Activated CD4-positive, alpha-beta T cell treated with anti-CD3 and anti-CD28 coated beads, Interleukin-2, amount 10 ng/mL, durations not matched to agents 7 days and 5 days (primary cell): ENCODE measurements at places on chromosomes 12 and 14. TPM values are rescaled to one million over a fixed set of nuclear protein-coding genes. Genes with fewer than 3 reads are reported as not detected.

DNA sequence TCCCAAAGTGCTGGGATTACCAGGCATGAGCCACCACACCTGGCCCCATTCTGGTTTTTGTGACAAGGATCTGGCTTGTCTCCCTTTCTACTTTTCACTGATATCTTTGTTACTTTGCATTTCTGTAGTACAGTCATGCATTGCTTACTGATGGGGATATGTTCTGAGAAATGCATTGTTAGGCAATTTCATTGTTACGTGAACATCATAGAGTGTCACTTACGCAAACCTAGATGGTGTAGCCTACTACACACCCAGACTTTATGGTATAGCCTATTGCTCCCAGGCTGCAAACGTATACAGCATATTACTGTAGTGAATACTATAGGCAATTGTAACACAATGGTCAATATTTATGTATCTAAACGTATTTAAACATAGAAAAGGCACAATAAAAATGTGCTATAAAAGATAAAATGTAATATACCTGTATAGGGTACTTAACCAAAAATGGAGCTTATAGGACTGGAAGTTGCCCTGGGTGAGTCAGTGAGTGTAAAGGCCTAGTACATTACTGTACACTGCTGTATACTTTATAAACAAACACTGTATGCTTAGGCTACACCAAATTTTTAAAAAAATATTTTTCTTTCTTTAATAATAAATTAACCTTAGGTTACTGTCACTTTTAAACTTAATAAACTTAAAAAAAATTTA, 16.0 kb downstream of the MRPL42 start:
- H3K36me3 ChIP-seq = peaks cover 22% of the 10 kb centered on the region
- no peak overlapping the region for H3K27ac ChIP-seq
- no peak for DNase-seq
- no peaks in the 10 kb centered on the region for H3K4me1 ChIP-seq
- no peak overlapping the region for H3K4me3 ChIP-seq

TMEM30B gene
- total RNA-seq = 0.30 TPM

GRCh38 chr14:88247228-88247627, 75.8 kb downstream of the KCNK10 start:
- H3K27ac ChIP-seq = no peak overlapping the region
- no peak overlapping the region for H3K4me3 ChIP-seq
- H3K27me3 ChIP-seq = peaks cover 5% of the 10 kb centered on the region

GRCh38 chr14:71833476-71833875, 98.8 kb upstream of the RGS6 start:
- no peak overlapping the region for H3K27ac ChIP-seq
- no peaks in the 10 kb centered on the region for H3K36me3 ChIP-seq
- no peak for DNase-seq
- H3K27me3 ChIP-seq = peaks cover 20% of the 10 kb centered on the region

GRCh38 chr14:99938376-99938775, 126.8 kb upstream of the EVL start:
- H3K27ac ChIP-seq = no peak overlapping the region
- no peaks in the 10 kb centered on the region for H3K4me1 ChIP-seq
- no peak for DNase-seq
- no peaks in the 10 kb centered on the region for H3K36me3 ChIP-seq

DNA sequence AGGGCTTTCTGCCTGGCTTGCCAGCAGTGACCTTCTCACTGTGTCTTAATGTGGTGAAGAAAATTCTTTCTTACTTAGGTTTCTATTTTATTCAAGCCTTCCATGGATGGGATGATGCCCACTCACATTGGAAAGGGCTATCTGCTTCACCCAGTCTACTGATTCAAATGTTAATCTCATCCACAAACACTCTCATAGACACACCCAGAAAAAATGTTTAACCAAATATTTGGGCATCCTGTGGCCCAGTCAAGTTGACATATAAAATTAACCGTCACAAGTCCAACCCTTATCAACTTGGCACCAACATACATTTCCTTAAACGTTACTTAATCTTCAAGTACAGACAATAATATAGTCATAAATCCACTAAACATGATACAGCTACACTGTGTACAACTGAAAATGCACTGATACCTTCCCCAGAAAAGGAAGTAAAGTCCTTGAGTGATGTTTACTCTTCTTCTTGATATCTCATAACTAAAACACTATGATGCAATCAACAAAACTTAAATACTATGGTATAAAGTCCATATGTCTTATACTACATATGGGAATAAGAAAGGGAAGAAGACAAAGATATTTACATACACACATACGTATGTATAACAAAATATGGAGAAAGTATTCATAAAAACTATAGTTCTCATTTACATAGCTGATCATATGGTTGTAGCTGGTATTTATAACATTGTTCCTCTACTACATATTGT, 394.7 kb upstream of the NOVA1 start:
- no peak overlapping the region for H3K27ac ChIP-seq
- H3K4me1 ChIP-seq = no peaks in the 10 kb centered on the region
- DNase-seq = no peak

DNA sequence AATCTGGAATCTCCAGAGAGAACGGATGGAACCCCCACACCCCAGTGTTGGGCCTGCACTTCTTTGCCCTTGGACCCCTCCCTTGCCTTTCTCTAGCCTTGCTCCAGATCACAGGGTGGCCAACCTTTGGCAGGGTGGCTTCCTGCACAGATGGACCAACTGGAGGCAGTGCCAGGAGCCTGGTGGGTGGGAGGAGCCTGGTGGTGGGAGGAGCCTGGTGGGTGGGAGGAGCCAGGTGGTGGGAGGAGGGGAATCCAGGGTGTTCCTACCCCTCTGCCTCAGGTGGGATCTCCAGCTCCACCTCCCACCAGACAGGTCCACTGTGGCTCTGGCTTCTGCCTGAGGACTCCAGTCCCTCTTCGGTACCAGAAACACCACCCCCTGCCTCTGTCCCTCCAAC, 15.0 kb upstream of the ORAI1 start:
- H3K4me1 ChIP-seq = peaks cover 20% of the 10 kb centered on the region
- no peaks in the 10 kb centered on the region for H3K27me3 ChIP-seq

GPD1 gene
- 0.37 TPM for total RNA-seq

CLEC9A gene
- not detected for total RNA-seq

DNA sequence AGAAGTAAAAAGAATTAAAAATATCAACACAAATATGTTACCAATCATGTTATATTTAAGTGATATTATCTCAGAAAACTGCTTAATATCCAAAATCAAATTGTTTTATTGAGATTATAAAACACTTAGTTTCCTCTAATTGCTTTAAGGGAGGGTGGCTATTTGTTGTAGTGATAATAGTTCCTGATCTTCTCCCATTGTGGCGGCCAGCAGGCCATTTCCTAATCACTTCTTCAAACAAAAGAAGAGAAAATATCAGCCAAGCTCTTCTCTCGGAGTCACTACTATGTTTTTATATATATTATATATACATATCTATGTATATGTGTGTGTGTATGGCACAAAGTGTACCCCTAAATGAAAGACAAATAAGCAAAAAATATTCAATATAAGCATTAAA, 31.5 kb downstream of the ERO1A start:
- H3K36me3 ChIP-seq = peaks cover 33% of the 10 kb centered on the region
- no peak for DNase-seq
- H3K27me3 ChIP-seq = no peaks in the 10 kb centered on the region
- no peak overlapping the region for H3K4me3 ChIP-seq
- H3K27ac ChIP-seq = no peak overlapping the region

- H3K36me3 ChIP-seq = no peaks in the 10 kb centered on the region
- H3K4me1 ChIP-seq = peaks cover 4% of the 10 kb centered on the region
- no peak overlapping the region for H3K27ac ChIP-seq
- no peak for DNase-seq
- no peak overlapping the region for H3K4me3 ChIP-seq
These were observed 42.2 kb downstream of the JAG2 start for GRCh38 chr14:105126126-105126980.

DNA sequence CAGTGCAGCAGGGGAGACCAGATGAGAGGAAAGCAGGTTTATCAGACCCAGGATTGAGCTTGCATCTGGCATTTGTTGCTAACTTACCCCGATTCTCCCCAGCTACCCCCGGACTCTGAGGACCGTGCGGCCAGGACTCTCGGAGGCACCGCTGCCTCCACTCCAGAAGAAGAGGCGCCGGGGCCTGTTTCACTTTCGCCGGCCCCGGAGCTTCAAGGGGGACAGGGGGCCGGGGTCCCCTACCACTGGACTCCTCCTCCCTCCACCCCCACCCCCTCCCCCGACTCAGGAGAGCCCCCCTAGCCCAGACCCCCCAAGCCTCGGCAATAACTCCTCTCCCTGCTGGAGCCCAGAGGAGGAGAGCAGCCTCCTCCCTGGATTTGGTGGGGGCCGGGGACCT, 6.5 kb upstream of the CPNE6 start:
- H3K27ac ChIP-seq = no peak overlapping the region
- H3K27me3 ChIP-seq = no peaks in the 10 kb centered on the region
- no peaks in the 10 kb centered on the region for H3K4me1 ChIP-seq
- H3K36me3 ChIP-seq = no peaks in the 10 kb centered on the region

INSM2 gene
- not detected for total RNA-seq

- no peak overlapping the region for H3K27ac ChIP-seq
- peaks cover 46% of the 10 kb centered on the region for H3K27me3 ChIP-seq
- H3K4me3 ChIP-seq = no peak overlapping the region
- H3K36me3 ChIP-seq = no peaks in the 10 kb centered on the region
- DNase-seq = no peak
- no peaks in the 10 kb centered on the region for H3K4me1 ChIP-seq
These were observed 10.1 kb downstream of the LACRT start for GRCh38 chr12:54624315-54625279.

KCNA5 gene
- total RNA-seq = not detected

DNA sequence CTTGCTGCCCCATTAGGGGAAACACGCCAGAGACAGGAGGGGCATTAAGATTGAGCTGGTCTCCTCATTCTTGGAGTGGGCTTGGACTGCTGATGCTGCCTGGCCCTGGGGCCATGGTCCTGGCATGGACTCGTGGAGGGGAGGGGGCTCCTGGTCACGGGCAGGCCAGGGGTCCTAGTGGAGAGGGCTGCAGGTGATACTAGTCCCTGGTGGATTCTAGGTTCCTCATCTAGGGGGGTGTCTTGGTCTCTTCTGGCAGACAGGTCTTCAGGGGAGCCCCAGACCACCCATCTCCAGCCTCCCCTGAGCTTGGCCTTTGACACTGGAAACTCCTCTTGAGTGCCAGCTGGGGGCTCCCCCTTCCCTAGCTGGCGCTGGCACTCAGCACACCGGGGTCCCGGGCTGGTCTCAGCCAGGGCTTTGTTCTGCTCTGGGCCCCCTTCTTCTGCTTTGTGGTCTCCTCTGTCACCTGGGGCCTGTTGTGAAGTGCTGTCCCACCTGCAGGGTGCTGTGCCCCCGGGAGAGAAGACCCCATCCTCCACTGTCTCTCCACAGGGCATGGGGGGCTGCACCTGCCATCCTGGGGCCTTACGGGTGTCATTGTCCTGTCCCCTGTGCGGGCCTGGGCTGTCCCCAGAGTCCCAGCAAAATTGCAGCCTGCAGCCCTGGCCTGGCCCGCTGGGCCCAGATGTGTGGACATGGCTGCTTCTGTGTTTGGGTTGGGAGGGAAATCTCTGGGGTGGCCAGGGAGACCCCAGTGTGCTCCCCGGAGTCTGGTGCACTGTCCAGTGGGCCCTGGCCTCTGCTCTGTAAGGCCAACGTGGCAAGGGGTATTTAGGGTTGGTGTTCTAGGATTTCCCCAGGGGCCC, 2.3 kb downstream of the KIF26A start:
- no peak for DNase-seq
- no peaks in the 10 kb centered on the region for H3K36me3 ChIP-seq
- no peak overlapping the region for H3K4me3 ChIP-seq

DNA sequence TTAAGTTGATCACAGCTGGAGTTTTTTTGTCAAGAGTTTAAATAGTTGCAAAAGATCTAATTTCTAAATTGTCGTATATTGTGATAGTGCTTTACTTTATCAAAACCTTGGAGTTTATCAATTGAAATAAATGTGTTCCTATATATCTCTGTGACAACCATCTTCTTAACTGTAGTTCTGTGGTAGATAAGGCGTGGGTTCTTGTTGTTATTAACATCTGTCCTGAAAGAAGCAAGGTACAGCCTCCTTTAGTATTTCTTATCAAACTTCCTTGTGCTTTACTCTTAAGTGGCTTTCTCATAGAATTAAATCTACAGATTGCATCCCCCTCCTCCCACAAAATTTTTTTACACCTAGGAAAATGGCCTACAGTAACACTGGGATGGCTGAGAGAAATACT, 7.3 kb downstream of the SCYL2 start:
- H3K4me1 ChIP-seq = peaks cover 24% of the 10 kb centered on the region
- no peak for DNase-seq
- no peaks in the 10 kb centered on the region for H3K27me3 ChIP-seq
- no peak overlapping the region for H3K27ac ChIP-seq

DNA sequence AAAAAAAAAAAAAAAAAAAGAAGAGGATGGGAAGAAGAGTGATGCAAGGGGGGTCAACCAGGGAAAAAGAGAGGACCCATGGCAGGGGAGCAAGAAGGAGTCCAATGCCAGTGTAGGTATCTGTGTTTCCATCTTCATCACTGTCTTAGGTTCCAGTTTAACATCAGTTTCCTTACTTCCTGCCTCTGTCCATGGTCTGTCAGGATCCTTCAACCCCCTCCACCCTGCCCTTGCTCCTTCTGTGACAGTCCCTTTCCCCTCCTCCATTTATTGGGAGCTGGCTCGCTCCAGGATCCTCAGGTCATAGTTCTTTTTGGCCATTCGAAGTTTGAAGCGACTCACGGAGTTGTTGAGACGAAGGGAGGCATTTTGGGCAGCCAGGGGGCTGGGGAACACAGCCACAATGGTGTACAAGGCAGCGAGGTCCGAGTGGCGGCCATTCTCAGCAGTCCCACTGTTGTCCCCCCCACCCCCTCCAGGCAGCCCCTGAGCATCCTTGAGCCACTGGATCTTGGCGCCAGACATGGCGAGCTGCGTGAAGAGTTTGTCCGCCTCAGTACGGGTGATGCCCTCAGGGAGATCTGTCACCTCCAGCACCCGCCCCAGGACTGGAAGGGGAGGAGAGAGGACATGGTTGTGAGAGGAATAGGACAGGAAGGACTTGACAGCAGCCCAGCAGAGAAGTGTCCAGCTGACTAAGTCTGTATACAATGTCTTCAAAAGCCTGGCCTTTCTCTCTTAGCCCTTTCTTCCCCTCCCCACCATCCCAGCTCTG, 3.7 kb upstream of the STAC3 start:
- no peak for DNase-seq
- no peaks in the 10 kb centered on the region for H3K4me1 ChIP-seq
- H3K27ac ChIP-seq = no peak overlapping the region
- peaks cover 7% of the 10 kb centered on the region for H3K36me3 ChIP-seq

BCL11B gene
- 115 TPM for total RNA-seq

MFAP5 gene
- total RNA-seq = not detected

- no peaks in the 10 kb centered on the region for H3K36me3 ChIP-seq
- peaks cover 2% of the 10 kb centered on the region for H3K4me1 ChIP-seq
- H3K27me3 ChIP-seq = peaks cover 55% of the 10 kb centered on the region
- DNase-seq = no peak
These were observed 7.2 kb upstream of the SSPN start for GRCh38 chr12:26188127-26188526.
